ENCODE measurements at places on chromosomes 7 and 10. TPM values are rescaled to one million over a fixed set of nuclear protein-coding genes. Genes with fewer than 3 reads are reported as not detected.

PMS2 gene
- 4.4 TPM for polyA plus RNA-seq

DNA sequence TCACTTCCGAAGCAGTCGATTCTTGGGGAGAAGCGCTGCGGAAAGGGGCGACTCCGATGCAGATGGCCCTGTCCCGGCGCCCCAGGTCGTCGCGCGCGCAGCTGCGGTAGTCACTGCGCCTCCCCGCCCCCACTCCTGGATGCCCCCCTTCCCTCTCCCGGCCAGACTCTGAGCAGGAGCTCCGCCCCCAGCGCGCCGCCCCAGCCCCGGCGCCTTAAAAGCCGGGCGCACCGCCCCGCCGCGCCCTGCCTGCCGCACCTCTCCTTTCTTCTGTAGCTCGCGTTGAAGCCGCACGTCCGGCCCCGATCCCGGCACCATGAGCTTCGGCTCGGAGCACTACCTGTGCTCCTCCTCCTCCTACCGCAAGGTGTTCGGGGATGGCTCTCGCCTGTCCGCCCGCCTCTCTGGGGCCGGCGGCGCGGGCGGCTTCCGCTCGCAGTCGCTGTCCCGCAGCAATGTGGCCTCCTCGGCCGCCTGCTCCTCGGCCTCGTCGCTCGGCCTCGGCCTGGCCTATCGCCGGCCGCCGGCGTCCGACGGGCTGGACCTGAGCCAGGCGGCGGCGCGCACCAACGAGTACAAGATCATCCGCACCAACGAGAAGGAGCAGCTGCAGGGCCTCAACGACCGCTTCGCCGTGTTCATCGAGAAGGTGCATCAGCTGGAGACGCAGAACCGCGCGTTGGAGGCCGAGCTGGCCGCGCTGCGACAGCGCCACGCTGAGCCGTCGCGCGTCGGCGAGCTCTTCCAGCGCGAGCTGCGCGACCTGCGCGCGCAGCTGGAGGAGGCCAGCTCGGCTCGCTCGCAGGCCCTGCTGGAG lies at the start of gene INA:
TSS of gene INA (plus strand) at position 243 of the 817 bp plus-strand sequence. CDS start at position 317, 74 bp downstream.
- DNase-seq = no peak

DNA sequence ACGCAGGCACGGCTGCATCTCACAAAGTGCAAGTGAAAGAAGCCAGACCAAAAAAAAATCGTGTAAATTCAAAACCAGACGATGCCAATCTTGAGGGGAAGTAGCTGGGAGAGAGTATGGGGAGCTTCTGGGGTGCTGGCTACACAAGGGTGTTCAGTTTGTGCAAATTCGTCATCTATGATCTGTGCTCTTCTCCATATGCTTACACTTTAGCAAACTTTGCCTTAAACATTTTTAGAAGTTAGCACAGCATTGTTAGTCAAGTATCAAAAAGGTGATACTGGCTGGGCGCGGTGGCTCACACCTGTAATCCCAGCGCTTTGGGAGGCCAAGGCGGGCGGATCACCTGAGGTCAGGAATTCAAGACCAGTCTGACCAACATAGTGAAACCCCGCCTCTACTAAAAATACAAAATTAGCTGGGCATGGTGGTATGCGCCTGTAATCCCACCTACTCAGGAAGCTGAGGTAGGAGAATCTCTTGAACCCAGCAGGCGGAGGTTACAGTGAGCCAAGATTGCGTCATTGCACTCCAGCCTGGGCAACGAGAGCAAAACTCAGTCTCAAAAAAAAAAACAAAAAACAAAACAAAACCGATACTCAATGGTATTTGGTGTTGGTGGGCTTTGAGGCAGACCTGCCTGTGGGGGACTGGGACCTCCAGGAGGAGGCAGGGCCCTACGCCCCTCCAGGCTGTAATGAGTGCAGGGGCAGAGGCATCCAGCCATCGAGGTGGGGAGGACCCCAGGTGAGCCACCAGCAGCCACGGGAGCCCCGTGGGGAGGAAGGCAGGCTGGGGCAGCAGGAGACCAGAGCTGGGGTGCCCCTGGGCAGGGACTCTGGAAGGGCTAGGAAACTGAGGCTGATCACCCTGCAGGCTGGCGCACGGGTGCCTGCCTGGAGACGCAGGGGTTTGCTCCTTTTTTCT lies 150.0 kb downstream of the PRKAG2 start:
- no peak for DNase-seq

- DNase-seq = no peak
Measured at GRCh38 chr7:47866120-47866519, 82.1 kb downstream of the PKD1L1 start.

DNA sequence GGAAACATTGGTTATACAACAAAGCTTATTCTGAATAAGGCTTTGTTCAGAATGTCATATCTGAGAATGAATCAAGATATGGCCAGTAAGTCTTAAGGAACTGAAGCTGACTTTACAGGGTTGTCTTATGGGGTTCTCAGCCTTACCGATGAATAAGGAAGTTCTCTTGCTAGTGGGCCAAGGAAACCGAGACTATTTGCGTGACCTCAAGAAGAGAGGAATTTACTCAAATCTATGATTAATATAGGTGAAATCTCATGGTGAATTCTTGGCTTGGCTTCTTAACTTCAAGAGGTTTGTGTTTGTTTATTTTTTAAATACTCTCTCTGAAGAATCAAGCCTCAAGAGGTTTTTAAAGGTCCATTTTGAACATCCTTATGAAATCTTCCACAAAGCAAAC lies 4.7 kb upstream of the MRLN start:
- DNase-seq = no peak

GRCh38 chr10:131662851-131663250 lies 238.0 kb upstream of the PPP2R2D start:
- DNase-seq = no peak

ZNF488 gene
- 0.04 TPM for polyA plus RNA-seq

GRCh38 chr7:135181929-135182678 lies 11.6 kb upstream of the CYREN start:
- DNase-seq = no peak

DNA sequence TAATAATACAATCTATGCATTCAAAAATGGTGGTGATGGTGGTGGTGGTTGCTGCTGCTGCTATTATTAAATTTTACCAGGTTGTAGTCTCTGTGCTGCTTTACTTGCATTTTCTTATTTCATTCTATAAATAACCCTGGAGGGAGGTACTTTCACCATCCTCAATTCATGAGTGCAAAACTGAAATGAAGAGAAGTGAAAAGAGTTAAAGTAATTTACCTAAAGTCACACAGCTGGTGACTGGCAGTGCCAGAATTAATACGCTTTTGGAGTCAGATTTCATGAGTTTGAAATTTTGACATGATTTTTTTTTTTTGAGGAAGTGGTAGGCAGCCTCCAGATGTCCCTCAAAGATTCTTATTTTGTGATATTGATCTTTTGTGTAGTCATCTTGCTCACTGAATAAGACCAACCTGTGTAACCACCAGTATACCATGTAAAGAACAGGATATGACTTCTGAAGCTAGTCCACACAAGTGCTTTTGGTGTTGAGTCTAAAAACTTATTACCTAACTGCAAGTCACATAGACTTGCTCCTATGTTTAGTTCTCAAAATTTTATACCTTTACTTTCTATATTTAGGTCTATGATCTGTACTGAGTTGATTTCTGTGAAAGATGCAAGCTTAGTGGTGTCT lies 218.8 kb downstream of the ZWINT start:
- no peak for DNase-seq

DNA sequence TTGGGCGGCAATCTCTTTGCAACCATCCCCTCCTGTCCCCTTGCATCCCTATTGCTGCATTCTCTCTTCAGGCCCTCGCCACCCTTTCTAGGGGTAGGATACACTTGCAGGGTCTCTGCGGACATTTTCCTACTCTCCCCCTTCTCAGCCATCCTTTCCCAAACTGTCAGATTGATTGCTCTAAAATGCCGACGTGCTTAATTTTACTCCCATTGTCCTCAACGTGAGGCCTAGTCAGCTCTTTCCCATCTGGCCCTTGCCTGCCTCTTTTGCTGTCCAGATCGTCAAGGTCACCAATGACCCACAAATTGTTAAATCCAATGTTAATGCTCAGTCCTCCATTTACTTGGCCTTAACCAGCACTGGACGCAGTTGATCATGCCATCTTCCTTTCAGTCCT lies 12.7 kb upstream of the LRMDA start:
- DNase-seq = no peak

SUN3 gene
- polyA plus RNA-seq = not detected

KCP gene
- 0.03 TPM for polyA plus RNA-seq

DNA sequence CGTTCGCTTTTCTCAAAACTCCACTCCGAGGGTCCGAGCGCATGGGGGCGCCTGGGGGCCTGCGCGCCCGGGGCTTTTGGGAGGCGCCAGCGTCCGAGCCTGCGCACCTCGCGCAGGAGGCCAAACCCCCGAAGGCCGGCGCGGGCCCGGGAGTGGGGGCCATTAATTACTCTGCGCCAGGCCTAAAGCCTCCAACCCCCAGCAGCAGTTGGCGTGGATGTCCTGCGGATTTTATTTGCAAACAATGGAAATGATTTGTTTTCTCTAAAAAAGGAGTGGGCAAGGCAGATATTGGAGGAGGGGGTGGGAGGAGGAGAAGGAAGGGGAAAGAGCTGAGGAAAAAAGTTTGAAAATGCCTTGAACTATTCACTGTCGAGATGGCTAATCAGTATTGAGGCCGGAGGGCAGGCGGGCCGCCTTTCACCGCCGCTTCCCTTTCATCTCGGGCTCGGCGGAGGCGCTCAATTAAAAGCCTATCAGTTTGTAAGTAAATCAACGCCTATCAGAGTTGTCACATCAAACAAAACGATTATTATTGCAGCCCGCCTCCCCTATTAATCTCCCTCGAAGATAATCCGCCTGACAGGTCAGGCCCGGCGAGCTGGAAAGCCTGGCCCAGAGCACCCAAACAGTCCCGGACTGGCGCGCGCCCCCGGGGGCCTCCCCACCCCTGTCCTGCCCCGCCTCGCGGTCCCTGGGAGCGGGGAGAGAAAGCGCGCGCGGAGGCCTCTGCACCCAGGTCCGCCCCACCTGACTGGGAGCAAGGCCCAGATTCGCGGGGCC lies 3.4 kb upstream of the ZNF503 start:
- DNase-seq = no peak

GRCh38 chr7:55409482-55410225 lies 44.5 kb downstream of the LANCL2 start:
- no peak for DNase-seq

GRCh38 chr7:136386876-136387275 lies 409.7 kb upstream of the MTPN start:
- no peak for DNase-seq

SAP25 gene
- 0.21 TPM for polyA plus RNA-seq

GRCh38 chr10:71214641-71215559 lies 2.5 kb downstream of the UNC5B start:
- no peak for DNase-seq

DNA sequence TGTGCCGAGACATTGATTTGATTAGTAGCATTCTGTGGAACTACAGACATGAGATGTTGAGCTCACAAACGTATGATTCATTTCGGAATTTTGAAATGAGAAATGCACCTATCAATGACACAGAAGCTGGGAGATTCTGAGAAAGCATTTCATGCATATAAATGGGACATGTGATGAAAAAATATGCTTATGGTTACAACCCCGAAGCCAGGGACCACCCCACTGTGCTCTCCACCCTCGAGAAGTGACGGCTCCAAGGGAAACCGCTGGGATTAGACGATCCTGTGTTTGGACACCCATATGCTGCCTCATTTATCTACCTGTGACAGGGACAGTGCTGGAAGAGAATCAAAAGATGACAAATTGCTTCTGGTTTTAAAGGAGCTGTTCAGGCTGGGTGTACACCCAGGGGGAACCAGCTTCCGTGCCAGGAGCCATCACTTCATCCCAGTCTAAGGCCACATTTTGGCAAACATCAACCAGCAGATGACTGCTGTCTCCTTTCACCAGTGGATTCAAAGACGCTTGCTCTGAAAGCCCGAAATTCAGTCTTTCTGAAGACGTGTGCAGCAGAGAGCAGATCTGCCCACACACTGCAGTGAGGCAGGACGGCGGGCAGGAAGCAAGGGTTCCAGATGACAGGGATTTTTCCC lies 109.9 kb downstream of the ATXN7L1 start:
- DNase-seq = no peak

CPA1 gene
- polyA plus RNA-seq = 1.0 TPM

- DNase-seq = no peak
Measured at GRCh38 chr7:127769696-127770400, 117.9 kb downstream of the SND1 start.

DNA sequence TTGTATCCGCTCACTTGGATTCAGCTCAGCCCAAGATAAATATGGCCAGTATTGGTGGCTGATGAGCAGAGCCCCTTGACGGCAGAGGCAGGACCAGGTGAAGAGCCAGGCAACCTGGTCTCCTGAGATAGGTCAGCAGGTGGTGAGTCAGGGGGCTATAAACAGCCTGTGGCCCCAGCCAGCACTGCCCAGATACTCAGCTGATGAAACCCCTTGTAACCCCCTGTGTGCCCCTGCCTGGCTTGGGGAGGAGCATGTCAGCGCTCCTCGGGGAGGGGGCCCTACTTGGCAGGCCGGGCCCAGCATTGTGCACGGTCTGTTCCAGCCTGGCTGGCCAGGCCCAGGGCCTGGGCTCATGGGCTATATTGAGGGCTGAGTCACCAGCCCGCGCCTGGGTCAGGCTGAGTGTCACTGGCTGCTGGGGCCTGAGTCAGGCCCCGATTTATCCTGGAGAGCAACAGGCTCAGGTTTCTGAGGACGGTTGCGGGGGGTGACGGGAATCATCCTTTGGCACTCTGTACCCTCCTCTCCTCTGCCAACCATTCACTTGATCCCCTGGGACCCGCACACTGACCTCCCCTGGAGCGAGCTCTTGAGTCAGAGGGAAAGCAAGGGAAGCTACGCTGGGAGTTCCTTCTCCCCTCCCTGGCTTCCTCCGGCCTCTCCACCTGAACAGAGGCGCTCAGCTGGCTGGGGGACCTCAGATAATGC lies 2.8 kb upstream of the FLNC start:
- DNase-seq = peak; percentile 88

- DNase-seq = no peak
Measured at GRCh38 chr10:90958781-90959180, 37.9 kb upstream of the ANKRD1 start.

DNA sequence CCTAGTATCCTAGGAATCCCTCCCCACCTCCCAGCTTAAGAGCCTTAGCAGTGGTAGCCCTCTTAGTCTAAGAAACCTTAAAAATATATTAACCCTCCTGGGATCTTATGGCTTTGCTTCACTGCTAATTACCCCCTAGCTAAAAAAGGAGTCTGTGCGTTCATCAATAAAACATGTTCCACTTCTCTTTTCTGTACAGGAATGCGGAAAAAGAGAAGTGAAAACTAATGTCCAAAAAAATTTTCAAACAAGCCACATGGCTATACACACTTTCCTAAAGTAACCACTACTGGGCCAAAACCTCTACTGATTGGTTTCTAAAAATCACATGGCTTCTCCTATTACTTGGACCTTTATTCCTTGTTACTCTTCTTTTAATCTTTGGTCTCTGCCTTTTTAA lies 667.1 kb upstream of the LRRTM3 start:
- DNase-seq = no peak

- no peak for DNase-seq
Measured at GRCh38 chr10:125886914-125887512, 5.9 kb upstream of the DHX32 start.

GRCh38 chr10:22714479-22715289 lies at the start of gene PIP4K2A:
Gene PIP4K2A (minus strand): TSS chr10:22714578. CDS start chr10:22714326, 252 bp downstream.
- peak; percentile 83 for DNase-seq

- DNase-seq = no peak
Measured at GRCh38 chr10:43884501-43885105, 235.9 kb upstream of the ZNF32 start.
